ENCODE measurements at places on chromosomes 6 and 20.
A peak's percentile ranks its signal among the peaks of the same experiment; 100 is the strongest.

- DNase-seq = no peak
Observed at GRCh38 chr6:99114769-99115406, 167.1 kb upstream of the FBXL4 start.

DNA sequence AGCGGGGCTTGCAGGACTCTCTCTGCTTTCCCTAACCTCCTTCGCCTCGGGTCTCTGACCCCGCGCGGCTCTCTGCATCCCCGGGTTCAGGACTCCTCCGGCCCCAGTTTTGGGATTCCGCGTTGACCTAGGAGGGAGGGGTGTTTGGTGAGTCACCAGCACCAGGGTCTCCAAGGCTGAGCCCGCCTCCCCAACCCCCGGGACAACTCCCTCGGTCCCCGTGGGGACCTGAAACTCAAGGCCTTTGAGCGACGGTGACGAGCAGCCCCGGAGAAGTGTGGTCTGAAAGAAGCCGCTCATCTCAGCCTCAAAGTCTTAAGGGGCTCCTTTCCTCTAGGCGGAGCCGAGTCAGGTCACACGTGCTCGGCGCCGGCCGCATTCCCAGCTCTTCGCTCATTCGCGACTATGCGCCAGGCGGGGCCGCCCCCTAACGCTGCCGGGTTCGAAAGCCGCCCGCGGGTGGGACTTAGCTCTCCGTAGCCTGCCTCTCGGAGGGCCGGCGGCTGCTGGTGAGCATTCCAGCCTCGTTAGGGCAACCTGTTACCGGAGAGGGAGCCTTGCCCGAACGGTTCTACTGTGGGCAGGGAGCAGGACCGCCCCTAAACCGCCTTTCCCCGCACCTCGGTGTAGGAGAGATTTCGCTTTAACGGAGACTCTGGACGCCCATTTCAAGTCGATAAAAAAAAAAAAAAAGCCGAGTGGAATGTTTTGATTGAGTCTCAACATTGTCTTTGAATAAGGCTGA is 3.0 kb upstream of the PRDM13 start:
- DNase-seq = no peak

DNA sequence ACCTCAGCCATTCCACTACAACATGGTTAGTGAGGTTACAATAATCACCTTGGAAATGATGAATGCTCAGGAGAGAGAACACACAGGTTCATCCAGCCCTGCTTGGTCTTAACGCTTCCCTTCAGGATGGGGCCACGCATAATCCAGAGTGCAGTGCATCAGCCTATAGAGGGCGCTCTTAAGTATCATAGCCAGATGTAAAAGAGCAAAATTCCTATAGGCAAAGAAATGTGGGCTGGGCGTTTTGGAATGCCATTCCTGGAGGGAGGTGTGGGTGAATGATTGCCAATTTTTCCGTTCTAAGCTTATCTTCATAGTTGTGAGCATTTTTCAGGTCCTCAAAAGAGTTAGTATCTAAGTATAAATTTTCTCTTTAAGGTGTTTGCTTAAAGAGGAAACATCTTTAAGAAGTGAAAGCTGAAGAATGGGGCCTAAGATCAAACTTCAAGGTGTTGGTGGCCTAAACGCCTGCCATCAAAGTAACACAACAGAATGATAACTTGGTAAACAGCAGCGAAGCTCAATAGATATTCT is 1.8 kb downstream of the RIPOR2 start:
- peak; percentile 61 for DNase-seq

DNA sequence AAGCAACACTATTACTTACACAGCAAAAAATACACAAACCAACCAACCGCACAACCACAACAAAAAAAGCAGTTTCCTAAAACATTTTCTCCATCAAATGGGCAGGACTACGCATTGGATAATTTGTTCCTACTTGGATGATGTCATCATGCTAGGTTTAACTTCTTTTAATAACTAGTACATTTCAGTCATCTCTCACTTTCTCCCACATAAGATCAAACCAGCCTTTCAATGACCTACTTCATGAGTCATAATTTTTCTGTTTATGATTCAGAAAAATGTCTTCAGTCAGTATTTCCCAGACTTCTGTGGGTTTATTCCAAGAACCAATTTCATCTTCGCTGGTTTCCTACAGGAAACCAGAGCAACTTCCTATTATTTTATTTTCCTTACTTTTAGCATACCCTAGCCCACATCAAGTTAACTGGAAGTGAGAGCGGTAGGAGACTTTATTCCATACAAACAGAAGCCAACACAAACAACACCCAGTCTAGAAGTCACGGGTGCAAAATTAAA is 134.2 kb downstream of the GMDS start:
- DNase-seq = no peak

DNA sequence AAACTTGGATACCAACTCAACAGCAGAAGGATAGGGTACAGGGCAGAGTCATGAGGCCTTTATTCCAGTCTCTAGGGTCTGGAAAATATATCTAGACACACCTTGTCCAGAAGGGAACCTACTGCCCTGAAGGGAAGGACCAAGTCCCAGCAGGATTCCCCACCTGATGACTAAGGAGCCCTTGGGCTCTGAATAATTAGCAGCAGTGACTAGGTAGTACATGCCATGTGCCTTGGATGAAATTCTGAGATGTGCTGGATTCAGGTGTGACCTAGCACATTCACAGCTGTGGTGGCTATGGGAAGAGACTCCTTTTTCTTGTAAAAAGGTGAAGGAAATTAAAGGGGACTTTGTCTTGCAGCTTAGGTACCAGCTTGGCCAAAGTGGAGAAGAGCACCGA is 364.3 kb upstream of the PTCHD4 start:
- no peak for DNase-seq

DNA sequence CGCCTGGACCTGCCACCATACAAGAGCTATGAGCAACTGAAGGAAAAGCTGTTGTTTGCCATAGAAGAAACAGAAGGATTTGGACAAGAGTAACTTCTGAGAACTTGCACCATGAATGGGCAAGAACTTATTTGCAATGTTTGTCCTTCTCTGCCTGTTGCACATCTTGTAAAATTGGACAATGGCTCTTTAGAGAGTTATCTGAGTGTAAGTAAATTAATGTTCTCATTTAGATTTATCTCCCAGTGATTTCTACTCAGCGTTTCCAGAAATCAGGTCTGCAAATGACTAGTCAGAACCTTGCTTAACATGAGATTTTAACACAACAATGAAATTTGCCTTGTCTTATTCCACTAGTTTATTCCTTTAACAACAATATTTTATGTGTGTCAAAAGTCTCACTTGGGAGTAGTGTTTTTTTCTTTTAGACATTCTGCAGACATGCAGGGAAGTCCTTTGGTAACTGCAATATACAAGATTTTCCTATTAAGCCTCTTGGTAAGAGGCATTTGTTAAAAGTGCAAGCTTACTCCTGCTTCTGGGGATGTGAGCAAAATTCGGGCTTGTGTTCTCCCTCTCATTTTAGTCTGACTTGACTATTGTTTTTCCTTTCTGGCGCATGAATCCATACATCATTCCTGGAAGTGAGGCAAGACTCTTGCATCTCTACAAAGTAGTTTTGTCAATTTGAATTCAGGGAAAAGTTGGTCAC is 8.4 kb upstream of the DYNLRB1 start:
- no peak for DNase-seq

- DNase-seq = peak; percentile 64
Observed at GRCh38 chr6:37653933-37654565, 43.6 kb downstream of the MDGA1 start.
